ENCODE measurements at places on chromosomes 3 and 15.

- no peak for DNase-seq
Observed at GRCh38 chr3:43902415-43902814, 211.7 kb downstream of the ABHD5 start.

DNA sequence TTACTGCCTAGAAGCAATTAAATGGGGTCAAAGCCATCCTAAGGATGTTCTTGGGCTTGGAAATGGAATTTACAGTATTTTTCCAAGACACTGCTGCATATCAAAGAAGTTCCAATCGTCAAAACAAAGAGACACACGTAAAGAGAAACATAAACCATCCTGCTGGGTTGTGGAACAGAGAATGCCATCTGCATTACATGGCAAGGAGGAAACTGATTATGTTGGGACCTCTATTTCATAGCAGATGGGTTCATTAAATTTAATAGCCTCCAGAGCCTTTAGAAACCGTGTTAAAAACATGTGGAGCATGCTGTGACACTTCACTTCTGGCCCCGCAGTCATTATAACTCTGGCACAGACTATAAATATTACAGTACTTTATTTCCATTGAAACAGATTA, 154.6 kb downstream of the LRTM1 start:
- no peak for DNase-seq

DNA sequence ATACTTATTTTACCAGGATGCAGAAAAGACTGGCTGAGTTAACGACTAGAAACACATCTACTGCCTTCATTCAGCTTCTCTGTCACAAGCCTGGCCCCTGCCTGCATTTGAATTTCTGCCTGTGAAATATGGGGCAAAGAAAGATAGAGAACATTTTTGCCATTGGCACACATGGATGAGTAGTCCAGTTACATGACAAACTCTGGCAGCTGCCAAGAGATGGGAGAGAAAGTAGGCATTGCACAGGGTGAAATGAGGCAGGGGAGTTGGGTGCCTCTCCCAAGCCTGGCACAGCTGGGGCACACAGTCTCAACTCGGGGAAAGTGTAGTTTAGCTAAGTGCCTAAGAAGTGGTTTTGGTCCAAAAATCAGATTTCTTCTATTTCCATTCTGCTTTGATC, 24.0 kb downstream of the ANXA2 start:
- no peak for DNase-seq

- DNase-seq = no peak
Observed at GRCh38 chr15:95503640-95504225, 826.8 kb upstream of the NR2F2 start.

DNA sequence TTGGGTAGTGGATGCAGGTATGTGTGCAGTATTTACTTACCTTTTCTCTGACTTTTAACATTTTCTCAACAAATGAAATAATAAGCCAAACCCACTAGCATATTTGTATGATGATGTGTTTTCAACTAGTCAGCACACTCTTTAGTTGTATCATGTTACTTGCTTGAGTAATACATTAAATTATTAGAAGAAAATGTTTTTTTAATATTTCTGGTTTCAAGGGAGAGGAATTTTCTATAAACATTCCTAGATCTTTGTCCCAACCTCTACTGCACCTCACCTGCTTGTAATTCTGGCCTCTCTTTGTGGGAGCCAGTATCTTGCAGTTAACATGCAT, 161.8 kb upstream of the CBLB start:
- DNase-seq = no peak

- DNase-seq = no peak
Observed at GRCh38 chr3:11482021-11482420, 161.7 kb downstream of the VGLL4 start.

DNA sequence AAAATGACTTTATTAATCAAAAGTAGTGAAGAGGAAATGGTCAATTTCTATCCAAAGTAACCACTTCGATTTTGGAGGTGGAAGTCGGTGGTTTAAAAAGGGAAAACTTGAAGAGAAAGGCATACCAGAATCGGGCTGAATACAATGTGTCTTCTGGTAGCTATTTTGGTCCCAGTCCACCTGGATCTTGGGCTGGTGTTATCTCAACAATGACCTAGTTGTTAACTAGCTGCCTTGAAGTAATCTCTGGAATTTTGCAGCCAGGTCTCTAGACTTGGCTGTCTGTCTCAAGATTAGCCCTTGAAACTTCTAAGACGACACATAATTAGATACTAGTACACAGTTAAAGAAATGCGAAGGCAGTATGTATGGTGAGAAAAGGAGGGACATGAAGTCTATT, 409.8 kb downstream of the GRM7 start:
- no peak for DNase-seq

DNA sequence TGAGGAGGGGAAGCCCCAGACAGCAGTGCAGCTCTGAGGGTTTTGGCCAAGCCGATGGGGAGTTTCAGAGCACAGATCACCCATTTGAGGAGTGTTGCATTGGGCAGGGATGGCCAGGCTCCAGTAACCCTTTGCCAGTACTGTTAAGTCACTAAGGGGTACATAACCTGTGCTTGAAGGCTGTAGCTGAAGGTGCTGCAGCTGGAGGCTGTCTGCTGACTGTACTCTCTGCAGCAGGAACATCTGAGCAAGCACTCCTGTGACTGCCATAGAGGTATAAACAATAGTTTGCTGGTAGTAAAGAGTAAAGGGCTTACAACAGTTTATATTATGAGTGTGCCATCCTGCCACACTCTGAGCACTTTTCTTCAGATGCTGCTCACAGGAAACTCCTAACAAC, 297.8 kb downstream of the EPHA3 start:
- DNase-seq = no peak

DNA sequence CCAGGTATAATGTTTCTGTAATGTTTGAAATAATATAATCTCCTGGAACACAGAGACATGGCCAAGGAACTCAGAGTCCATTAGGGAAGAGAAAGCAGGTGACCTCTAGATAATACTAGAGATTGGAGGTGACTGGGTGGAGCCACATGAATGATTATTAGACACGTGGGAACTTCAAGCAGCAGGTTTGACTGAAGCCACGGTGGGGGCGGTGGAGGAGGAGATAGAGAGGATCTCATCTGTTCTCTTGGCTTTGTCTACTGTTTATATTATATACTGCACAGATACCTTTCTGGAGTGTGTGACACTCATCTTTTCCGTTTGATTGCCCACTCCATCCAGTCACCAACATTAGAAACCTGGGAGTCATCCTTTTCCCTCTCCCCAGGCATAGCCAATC, 33.7 kb downstream of the KIF7 start:
- no peak for DNase-seq

DNA sequence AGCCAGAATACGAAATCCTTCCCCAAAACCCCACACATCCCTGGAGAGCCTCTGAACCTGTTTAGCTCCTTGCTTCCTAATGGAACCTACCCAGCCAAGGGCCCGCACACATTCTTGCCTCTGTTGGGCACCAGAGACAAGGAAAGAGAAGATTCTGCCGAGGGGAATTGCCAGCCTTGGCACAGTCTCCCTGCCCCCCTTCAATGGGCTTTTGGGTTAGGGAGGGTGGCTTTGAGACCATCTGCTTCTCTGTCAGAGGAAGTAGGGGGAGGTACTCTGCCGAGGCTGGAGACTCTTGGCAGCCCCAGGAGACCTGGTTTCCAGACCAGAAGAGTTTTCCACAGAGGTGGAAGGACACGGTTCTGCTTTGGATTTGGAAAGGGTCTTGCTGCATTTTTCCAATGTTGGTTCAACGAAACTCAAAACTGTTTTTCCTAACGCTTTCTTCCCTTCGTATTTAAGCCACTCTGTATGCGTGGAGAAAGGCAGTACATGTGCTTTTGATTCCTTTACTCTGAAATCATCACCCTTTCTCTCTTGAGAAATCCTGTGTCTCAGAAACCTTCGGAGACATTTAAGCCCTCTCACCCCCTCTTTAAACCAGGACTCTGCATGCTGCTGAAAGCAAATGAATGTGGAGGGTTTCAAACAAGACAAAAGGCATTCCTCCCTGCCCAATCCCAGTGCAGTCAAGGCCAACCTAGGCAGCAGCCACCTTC, 78.8 kb upstream of the PRR23C start:
- DNase-seq = no peak

DNA sequence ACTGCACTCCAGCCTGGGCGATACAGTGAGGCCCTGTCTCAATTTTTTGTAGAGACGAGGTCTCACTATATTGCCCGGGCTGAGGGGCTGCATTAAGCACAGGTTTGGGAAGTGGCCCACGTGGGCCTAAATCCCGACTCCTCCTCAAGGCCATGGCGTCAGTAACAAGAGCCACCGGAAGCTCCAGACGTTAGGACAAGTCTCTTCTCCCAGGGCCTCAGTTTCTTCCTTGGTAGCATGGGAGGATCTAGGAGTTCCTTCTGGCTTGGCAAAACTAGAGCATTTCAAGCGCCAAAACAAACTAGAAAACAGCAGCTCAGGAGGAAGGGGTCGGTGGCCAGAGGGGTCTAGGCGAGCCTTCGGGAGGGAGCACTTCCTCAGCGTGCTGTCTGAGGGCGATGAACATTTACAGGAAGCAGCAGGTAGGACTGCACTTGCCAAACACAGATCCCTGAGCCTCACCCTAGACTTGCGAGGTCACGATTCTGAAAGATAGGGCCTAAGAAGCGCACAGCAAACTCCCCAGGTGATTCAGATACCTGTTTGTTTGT, 536 bp downstream of the SNAPC5 start:
- DNase-seq = no peak

GRCh38 chr3:120652281-120652680, 29.8 kb downstream of the HGD start:
- no peak for DNase-seq
